Panc1 (cell line): ENCODE measurements at places on chromosomes 7 and 10.

DNA sequence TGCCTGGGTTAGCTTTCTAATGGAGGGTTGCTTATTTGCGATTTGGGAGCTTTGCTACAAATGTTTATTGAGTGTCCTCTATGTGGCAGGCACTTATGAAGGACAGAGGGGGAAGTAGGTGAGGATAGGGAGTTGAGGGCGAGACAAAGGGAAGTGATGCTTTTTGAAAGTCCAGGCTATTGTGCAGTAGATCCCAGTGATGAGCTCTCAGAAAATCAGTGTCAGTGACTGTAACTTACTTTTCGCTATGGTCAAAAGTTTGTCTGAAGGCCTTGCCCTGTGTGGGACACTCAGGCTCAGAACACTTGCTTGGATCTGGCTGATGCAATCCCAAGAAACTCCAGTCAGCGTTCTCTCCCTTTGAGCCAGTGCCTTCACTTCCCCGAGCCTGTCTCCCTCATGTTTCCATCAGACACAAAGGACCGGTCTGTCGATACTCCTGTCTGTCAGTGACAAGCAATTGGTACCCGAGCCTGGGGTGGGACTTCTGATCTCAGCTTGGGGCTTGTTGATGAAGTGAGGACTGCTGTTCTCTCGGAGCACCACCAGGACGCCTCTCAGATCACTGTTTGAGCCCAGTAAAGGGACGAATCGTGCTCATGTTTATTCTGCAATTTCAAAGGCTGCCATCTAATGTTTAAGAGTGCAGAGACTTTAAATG is 63.1 kb upstream of the SORCS3 start:
- DNase-seq, result no peak

- DNase-seq, result no peak
Observed at GRCh38 chr10:24843256-24843655, 109.2 kb downstream of the PRTFDC1 start.

DNA sequence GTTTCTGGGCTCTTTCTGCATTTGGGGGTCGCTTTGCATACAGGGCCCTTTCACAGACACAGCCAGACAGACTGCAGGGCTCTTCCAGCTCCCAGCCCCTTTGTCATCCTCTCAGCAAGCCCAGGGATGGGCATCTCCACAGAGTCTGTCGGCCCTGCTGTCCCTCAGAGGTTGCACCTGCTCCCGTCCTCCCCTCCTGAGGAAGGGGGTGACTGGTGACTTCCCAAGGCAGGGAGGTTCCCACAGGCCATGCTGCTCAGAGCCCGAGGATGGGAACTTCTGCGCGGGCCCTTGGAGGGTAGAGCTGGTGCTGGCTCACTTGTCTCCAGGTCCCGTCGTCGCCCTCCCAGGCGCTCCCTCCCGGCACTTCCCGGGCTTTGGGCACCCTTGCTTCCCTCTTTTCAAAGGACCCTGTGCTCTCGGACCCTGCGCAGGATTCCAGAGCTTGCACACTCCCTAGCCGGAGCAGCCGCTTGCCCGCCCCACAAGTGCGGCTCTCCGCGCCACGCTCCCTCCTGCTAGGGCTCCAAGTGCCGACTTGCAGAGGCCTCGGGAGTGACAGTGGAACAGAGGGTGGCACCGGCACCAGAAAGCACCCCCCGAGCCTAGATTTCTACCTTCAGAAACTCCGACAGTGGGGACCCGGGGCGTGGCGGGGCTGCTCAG is 152.5 kb downstream of the PRKAG2 start:
- no peak for DNase-seq

DNA sequence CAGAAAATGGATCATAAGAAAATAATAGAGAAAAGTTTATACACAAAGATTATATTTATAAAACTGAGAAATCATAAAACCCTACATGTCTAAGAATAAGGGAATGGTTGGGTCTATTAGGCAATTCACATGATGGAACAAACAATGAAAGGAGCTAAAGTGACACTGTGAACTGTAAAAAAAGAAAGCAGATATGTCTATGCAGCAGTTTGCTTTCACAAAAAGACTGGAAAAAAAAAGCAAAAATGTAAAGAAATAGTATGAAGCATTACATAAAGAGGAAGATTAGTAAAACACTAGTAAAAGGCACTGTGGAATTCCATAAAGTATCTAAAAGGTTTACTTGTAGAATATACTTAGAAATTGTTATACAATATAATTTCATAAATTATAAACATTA is 95.9 kb downstream of the HBP1 start:
- no peak for DNase-seq

DNA sequence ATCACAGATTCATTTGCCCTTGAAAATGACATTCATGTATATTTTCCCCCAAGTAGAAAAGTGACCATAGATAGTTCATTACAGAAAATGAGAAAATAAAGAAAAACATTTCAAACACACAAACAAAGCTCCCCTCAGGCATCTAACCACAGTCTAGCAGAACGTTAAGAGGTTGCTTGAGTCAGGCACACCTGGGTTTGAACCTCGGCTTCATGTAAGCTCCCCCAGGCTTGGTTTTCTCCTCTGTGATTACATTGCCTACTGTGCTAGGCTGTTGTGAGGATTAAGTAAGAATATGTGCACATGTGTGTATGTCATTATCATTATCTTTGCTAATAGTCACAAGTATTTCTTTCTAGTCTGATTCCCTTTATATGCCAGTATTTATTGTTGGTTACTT is 9.1 kb downstream of the DNTT start:
- DNase-seq, result no peak

DNA sequence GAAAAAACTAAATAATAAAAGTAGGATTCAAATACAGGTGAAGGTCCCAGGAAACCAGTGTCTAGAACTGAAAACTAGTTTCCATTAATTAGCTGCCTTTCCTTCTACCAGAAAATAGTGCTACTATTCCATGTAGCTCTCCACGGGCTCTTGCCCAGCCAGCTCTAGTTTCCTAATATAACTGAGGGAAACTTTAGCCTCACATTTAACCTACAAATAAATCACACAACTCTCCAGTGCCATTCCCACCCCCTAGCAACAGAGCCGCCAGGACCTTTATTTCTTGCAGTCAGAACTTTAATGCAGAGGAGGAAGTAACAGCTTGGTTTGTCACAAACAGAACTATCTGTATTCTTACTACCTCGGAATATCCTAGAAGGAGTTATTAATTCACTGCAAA is 10.3 kb downstream of the TOMM7 start:
- DNase-seq, result no peak

- DNase-seq, result no peak
Observed at GRCh38 chr10:61408105-61408504, 45.1 kb downstream of the TMEM26 start.

DNA sequence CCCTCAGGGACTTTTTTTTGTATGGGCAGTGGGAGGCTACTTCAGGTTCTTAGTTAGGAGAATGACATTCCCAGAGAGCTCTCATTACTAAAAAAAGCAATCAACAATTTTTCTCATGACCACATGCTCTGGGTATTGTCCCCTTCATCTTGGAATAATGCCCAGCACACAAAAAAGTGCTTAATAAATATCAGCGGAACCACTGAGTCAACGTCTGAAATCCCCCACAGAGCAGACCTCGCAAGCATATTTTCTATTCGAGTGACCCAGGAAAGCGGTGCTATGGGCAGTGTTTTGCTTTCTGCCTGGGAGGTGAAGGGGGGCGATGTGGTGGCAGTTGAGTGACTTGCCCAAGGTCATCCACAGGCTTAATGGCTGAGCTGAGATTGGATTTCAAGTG is 493.4 kb upstream of the ZMIZ1 start:
- no peak for DNase-seq

DNA sequence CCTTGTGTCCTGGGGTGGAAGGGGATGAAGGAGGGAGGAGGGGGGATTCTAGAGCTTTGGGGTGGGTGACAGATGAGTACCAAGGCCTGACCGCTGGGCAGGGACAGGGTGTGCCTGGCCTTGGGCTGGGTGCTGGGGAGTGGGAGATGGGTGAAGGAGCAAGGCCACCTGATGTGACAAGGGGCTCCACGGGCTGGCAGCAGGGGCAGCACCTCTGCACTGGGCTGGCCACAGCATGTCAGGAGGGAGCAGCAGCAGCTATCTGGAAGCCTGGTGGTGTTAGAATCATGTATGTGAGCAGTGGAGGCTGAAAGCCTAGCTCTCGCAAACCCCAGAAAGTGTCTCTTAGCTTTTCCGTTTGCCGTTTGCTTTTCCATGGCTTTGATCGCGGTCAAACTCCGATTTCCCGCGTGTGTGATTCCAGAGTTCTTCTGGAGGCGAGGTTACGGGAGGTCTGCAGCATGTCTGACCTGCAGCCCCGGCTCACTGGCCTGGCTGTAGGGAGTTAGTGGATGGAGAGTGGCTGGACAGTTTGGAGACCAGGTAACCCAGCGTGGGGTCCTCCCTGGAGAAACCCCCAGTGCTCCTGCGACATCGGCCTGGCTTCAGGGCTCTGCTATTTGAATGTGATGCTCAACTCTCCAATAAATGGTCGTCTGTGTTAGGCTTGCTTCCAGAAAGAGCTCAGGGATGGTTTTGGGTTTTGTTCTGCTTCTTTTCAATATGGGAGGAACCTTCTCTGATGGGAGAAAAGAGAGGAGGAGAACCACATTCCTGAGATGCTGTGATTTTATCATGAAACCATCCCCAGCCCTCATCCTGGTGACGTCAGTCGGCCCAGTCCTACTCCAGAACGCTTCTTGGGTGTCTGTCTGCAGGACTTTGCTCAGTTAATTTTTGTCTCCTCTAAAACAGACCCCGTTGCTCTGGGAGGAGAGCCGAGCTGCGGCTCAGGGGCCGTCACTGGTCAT is 105.5 kb downstream of the CUX1 start:
- no peak for DNase-seq
